ENCODE measurements at places on chromosomes 6 and 20.

DNA sequence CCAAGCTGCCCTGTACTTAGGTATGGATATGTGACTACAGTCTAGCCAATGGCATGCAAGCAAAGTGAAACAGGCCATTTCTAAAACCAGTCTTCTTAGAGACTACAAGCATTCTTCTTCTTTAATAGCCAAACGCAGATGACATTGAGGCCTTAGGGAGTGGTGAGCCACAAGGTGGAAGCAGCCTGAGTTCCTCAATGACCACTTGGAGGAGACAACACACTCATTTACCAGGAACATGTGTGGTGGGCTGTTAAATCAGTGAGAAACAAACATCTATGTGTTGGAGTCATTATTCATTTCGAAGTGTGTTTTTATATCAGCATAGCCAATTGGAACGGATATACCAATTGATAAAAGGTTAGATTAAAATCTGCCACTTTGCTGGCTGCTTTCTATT is 122.0 kb downstream of the GFRAL start:
- DNase-seq: no peak

GRCh38 chr6:90082847-90083246 is 188.6 kb downstream of the GJA10 start:
- no peak for DNase-seq

- DNase-seq: no peak
These were observed 71.5 kb downstream of the RTN4IP1 start for GRCh38 chr6:106557837-106558236.

- DNase-seq: no peak
These were observed 9.1 kb downstream of the BCAS1 start for GRCh38 chr20:54061101-54061881.

DNA sequence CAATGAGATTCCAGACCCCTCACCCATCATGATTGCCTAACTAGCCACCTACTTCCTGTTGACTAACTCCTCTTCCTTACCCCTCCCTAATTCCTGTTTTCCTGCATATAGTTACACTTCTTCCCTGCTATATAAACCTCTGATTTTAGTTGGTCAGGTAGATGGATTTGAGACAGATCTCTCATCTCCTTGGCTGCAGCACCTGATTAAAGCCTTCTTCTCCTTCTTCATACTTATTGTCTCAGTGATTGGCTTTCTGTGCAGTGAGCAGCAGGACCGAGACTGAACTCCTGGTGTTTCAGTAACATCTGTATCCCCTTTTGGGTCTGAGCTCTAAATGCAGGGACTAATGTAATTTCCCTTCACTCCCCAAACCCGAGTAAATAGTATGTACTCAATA is 51.7 kb upstream of the ATXN1 start:
- DNase-seq: no peak

GRCh38 chr20:50837532-50838321 is 42.9 kb downstream of the BCAS4 start:
- no peak for DNase-seq

DNA sequence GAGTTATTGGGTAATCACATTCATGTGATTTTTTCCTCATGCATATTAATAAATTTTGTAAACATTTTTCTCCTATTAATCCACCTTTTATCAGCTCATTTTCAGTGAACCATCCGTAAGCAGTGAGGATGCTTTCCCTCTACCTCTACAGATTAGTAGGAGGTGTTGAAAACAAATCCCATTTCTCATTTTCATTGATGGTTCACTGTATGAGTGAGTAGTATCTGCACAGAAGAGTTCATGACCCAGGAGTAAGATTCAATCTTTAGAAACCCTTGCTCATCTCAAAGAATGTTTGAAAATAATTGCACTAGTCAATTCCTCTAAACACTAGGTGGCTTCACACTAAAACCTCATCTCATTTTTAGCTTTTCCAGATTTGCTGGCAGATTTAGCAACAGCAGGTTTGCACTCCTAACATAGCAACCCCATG is 440.0 kb downstream of the HAO1 start:
- DNase-seq: no peak

DNA sequence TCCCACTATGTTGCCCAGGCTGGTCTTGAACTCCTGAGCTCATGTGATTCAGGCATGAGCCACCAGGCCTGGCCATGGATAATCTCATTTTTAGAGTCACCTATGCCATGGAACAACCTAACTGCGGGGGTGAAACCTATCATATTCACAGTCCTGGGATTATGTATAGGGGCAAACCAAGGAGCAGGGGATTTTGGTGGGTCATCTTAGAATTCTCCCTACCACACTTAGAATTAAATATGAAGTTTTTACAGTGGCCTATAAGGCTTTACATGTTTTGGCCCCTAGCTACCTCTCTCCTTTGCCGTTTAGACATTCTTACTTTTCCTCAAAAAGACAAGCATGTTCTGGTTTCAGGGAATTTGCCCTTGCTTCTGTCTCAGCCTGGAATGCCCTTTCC is 20.6 kb upstream of the VEGFA start:
- DNase-seq: no peak

- no peak for DNase-seq
These were observed 164.1 kb downstream of the SYNDIG1 start for GRCh38 chr20:24633521-24633920.

DNA sequence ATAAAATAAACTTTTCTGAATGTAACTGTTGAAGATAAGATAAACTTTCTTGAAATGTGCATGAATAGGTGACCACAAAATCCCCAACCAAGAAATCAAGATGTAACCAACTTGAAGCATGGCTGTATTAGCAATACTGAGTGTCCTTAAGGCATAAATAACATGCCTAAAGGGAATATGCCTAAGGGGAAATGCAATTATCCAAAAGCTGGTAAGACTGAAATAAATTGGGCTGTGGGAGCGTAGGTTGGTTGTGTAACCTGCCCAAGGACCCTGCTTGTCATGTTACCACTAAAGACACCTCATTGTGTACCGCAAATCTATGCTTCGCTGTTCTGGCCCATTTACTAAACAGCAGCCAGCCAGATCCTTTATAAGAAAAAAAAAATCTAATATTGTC is 200.8 kb upstream of the PDE10A start:
- DNase-seq: no peak

DNA sequence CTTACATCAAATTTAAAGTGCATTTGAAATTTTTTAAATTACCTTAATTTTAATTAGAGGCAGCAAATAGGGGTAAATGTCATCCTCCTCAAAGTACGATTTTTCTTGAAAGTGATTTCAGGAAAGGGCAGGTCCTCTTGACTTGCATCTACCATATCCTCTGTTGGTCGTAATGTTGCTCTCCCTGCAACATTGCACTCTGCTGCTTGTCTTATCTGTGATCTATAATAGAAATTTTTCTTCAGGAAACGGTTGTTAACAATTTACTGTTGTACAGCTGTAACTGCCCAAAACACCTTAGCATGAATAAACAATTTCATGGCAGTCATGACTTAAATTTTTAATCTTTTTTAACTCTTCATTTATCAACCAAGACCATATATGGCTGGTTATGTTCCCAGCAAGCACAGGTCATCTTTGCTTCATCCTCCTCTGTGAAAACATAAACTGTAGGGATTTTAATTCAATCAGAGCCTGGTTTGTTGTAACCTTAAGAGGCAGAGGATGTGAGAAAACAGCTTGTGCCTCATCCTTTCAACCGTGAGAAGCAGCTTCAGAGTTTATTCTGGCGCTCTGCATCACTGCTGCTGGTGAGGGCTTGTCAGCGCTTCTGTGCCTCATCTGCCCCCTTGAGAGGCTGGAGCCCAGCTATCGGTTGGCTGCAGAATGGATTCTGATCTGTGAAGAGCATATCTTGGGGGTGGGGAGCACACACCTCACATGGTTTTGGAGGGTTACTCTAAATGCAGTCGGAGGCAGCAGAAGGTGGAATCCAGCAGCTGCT is 56.0 kb downstream of the CTNNBL1 start:
- DNase-seq: no peak

- no peak for DNase-seq
These were observed 141.0 kb upstream of the COL21A1 start for GRCh38 chr6:56388415-56388755.

GRCh38 chr6:89298680-89299465 is 16.2 kb downstream of the GABRR2 start:
- no peak for DNase-seq

DNA sequence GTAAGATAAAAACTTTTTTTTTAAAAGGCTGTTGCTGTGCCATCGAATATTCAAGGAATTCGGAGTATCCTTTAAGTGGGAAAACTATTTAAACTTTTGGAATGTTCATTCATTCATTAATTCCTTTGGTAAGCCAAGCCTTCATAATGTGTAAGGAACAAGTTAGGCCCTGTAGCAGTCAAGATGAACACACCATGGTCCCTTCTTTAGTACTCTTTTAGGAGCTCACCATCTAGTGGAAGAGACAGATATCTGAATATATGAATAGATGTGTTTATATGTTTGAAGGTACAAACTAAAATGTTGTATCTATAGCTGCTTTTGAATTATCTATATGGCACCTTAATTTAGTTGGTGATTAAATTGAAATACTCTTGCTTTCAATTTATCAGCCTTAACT is 5.8 kb downstream of the SPO11 start:
- no peak for DNase-seq

DNA sequence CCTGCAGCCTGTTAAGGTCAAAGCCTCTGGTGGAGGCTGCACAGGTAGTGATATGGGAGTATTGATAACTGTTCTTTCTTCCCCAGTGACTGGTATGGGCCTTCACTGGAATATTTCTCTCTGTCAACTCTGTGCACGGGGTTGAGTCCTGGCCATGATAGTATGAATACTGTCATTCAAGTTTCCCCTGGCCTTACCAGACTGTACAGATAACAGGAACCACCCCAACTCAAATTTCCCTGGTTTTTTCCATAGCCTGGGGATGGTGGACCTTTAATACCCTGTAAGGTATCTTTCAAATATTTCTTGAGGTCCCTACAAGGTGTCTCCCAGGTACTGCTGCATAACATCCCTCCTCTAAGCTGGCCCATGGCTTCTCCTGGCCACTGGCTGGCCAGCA is 51.4 kb upstream of the TNFAIP3 start:
- no peak for DNase-seq

DNA sequence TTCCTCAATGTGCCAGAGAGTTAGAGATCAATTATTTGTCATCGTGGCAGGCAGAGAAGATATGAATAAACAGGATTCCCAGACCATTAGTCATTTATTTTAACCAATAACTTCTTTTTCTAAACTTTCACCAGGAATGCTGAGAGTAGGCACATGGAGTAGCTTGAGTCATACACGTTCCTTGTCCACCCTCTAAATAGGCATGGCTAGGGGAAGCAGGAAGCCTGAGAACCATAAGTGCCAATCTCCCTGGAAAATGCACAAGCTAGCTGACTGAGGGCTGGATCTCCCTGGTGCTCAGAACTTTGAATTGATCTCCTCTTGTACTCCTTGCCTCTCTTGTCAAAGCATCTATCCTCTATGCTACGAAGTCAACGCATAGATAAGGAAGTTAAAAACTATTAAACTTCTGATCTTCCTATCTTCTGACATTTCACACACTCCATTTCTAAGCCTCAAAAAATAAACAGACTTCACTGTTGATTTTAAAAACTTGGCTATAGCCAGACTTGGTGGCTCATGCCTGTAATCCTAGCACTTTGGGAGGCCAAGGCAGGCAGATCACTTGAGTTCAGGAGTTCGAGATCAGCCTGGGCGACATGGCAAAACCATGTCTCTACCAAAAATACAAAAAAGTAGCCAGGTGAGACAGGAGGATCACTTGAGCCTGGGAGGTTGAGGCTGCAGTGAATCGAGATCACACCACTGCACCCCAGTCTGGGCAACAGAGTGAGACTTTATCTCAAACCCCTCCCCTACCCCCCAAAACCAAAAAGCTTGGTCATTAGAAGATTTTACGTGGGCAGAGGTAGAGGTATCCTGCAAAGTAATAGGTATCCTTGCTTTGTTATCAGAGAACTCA is 11.8 kb downstream of the ADTRP start:
- DNase-seq: no peak
